ENCODE measurements at places on chromosomes 3 and 15.

DNA sequence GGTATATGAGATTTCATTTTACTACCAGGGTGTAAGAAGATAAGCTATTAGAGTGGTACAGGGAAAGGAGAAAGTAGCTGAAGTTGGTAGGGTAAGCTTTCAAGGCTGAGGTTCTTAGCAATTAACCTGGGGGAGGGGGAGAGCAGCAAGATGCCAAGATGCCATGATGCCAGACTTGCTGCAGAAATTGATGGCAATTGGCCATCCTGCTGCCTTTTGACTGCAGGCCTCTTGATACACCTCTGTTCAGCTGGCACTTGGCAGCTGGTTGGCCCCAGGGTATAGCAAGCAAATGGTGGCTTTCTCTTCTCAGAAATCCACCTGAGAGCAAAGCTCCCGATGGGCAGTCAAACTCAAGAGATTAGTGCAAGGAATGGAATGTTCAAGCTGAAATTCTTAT lies 21.4 kb upstream of the DPH6 start:
- DNase-seq, result no peak

DNA sequence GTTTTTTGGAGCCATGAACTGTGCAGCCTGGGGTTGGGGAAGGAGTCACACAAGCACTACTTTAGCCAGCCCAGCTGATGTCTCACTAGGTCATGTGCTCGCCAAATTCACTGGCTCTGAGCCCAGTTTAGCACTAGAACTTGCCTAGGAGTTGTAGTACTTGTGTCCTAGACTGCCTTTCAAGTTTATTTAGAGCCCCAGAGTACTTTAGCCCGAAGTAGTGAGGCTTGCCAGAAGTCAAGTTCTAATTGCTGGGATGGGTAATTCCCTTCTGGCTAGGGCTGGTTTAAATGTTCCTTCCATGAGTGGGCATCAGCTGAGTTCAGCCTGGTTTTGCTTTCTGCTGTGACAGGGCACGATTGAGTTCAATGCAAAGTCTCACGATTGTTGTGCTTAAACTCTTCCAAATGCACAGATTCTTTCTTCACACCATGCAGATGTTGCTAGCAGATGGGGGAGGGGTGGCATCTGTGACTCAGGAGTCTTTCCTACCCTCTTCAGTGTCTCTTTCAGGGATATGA lies 228.2 kb upstream of the ZPLD1 start:
- DNase-seq, result no peak

- no peak for DNase-seq
Measured at GRCh38 chr3:133992951-133993620, 36.6 kb downstream of the SLCO2A1 start.

DNA sequence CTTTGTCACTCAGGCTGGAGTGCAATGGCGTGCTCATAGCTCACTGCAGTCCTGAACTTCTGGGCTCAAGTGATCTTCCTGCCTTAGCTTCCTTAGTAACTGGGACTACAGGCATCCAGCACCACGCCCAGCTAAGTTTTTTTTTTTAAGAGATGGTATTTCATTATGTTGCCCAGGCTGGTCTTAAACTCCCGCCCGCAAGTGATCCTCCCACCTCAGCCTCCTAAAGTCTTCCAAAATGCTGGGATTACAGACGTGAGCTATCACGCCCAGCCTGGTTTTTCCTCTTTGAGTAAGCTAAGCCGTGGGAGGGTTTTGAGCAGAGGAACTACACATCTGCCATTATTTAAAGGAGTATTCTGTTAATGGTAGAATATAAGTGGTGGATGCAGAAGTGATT lies 7.4 kb upstream of the LRRFIP2 start:
- DNase-seq, result no peak

DNA sequence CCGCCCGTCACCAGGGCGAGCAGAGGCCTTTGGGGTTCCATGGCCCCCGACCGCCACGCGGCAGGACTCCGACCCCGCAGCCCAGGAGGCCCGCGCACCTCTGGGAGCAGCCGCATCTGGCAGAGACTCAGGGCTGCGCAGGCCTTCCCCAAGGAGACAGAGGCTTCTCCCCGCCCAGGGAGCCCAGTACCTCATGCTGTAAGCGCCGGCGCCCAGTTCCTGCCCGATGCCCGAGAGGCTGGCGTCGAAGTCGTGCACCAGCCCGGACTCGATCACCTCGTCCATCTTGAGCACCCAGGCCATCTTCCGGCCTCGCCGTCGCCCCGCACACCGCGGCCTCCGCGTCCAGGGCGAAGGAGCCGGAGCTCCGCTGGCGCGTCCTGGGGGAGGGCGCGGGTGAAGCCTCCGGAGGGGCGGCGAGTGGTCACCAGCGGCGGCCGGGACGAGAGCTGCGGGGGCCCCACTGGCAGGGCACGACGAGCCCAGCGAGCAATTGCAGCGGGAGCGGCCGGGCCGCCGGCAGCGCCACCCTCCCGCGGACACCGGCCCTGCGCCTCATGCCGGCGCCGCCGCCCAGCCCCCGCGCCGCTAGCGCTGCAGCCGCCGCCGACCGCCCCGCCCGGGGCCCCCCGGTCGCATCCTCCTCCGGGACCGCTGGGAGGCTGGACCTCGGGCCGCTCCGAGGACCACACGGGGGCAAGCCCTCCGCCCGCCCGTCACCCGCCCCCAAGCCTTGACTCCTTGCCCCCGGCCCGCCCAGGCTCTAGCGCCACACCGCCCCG lies 468 bp downstream of the UBP1 start:
- DNase-seq, result no peak

GRCh38 chr3:37017683-37018082 lies 24.4 kb downstream of the MLH1 start:
- DNase-seq, result no peak

DNA sequence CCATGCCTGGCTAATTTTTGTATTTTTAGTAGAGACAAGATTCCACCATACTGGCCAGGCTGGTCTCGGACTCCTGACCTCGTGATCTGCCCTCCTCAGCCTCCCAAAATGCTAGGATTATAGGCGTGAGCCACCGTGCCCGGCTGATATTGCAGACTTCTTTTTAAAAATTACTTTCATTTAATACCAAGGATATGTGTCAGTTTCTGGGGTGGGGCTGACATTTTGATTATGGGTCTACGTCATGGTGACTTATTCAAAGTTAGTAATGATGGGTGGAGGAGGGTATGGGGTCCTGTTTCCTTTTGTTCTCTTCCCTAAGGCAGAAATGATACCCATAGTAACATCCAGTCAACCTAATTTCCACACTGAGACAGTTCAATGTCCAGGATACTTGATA lies 34.7 kb downstream of the GBE1 start:
- DNase-seq, result no peak

DNA sequence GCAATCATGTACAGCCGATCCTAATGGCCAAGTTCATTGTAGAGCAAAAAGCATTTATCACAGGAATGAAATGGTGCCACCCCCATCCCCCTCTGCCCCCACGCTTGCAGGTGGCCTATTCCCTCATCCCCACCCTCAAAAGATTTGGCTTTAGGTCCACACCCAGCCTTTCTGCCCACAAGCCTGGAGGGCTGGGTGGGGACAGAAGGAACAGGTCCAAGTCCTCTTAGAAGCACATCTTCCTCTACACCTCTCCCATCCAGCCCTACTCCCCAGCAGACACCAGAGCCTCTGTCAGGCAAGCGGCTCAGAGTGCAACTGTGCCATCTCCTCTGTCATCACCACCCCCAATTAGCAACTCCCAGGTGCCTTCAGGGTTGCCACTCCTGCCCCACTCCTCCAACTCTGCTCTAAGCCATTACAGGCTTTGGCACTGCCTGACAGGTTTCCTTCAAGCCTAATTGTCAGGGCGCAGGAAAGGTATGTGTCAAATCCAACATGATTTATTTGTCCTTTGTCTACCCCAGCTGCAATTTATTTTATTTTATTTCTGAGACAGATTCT lies 49.4 kb downstream of the DAPK2 start:
- DNase-seq, result no peak

DNA sequence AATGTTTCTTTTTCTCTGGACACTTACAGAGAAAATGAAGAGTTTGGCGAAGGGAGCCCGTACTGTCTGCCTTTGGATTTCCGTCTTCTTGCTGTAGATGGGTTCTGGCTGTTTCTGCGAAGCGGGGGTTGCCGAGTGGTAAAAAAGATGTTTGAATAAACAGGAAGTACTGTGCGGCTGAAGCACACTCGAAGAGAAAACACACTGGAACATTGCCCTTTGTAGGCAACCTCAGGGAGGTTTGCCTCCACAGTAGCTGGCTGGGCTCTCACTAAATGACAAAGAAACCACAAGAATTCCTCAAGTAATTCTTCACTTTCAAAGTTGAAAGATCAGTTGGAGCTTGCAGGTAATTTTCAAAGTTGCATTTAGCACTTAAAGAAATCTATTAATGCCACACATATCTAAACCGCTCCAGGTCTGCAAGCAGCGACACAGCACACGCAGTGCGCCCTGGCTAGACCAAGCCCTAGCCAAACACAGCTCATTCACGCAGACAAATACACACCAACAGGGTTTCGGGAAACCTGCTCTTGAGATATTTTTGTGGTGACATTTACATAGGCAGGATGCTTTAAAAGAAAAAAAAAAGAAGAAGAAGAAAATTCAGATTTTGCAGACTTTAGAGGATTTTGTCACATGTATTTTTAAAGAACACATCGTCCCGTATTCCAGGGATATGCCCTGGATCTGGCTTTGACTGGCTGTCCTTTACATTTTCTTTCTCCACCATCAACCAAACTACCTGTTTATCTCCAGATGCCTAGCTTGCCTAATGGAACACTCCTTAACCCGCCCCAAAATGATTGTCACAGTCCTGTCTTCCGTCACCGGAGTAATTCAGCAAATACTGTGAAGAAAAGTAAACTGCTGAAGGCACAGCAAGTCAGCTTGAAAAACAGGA lies 452.8 kb downstream of the FOXP1 start:
- peak; percentile 13 for DNase-seq

DNA sequence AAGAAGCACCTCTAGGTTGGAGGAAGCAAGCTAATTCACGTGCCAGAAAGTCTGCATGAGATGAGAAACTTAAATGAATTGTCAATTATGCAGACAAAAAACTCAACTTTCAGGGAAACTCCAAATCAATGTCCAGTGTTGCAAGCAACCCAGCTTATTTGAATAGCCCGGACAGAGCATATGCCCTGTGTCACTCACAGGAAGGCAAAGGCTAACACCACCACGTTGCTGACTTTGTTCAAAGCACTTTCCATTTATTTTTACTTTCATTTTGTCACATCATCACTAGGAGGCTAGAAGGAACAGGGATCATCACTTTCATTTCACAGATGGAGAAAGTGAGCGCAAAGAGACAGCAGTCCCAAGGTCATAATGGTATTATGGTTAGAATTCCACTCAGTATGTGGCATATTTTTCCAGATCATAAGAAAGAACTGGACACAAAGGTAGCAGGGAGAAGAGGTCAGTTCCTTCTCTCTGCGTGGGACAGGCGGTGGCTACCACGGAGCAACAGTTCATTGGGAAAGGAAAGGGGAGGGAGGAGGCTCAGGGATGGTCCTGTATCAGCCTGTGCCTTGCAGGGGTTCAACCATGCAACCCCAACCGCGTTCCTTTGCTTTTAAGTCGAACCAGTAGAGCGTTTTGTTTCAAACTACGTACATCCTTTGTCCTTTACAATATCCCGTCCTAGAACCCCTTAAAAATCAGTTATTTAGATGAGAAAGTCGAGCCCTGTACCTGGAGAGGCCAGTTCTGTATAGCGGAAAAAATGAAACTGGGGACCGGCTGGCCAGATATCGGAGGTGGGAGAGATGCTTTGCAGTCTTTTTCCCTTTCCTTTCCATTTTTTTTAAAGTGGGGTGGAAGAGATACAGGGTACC lies 1.1 kb downstream of the HEG1 start:
- DNase-seq, result no peak

- no peak for DNase-seq
Measured at GRCh38 chr15:90364251-90364650, 12.2 kb downstream of the ZNF774 start.

GRCh38 chr3:83662381-83662960 lies 1296.3 kb upstream of the CADM2 start:
- DNase-seq, result no peak

- DNase-seq, result no peak
Measured at GRCh38 chr3:37899101-37899707, 37.5 kb downstream of the CTDSPL start.

DNA sequence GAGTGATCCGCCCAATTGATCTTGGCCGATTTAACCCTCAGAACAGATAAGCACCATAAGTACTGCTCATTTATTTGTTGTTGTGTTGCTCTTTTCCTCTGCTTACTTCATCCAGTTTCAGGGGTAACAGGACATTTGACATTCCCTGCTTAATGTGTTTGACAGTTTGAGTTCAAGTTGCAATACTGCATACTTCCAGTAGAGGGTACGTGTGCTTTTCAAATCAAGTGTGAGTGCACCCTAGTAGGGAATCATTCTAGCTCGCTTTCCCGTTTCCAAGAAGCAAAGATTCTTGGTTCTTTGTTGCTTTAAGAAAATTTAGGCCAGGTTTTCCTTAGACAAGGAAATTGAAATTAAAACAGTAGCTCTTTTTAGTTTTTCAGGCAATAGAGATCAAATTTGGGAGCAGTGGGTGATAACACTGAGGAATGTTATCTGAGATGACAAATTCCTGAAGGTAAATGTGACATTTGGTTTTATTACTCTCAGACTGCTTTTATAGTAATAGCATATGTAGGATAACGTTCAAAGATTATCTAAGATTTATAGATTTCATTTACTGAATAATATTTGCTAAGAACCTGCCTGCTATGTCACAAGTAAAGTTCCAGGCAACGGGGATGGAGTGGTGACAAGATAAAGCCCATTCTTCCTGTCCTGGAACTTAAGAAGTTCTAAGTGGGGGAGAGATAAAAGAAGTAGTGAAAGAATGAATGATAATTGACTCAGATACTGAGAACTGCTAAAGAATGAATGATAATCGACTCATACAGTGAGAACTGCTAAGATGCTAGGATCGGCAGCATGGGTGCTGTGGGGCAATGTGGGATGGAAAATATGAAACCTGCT lies 73.3 kb downstream of the SYNPR start:
- DNase-seq, result no peak

GRCh38 chr3:13317596-13318320 lies 102.4 kb downstream of the NUP210 start:
- DNase-seq, result no peak

DNA sequence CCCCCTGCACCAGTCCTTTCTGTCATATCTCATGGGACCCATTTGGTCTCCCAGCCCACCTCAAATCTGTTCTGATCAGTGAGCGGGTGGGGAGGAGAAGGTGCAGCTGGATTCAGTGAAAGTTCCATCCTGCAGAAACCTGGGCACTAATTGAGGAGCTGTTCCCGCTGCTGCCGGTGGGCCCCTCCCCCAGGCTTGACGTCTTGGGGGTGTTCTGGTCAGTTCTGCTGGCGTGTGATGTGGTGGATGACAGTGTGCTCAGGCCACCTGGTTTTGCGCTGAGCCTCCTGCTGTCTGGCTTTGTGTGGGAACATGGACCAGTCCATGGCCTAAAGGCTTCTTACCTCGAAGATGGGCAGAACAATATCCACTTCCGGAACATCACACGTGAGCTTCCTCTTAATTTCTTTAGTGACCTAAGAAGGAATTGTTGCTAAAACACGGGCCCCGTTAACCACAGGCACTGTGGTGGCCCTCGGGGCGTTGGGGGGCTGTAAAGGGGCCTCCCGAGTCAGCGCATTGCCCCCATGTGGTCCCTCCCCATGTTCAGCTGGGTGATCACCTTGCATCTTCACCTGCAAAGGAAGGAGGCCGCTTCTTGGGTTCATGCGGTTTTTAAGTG lies 59.7 kb downstream of the RGMA start:
- DNase-seq, result no peak

Measured in NCI-H1436 treated with DMSO at 0.1 percent for 48 hours (cell line).